SK-MEL-5 (cell line): ENCODE measurements at places on chromosomes 7 and 10. TPM values are rescaled to one million over a fixed set of nuclear protein-coding genes. Genes with fewer than 3 reads are reported as not detected.

VWA2 gene
- total RNA-seq = not detected in 2 replicates

AKR1C4 gene
- not detected in 2 replicates for total RNA-seq

FAS gene
- 3.4 and 7.3 TPM in 2 replicates for total RNA-seq

MRLN gene
- total RNA-seq = not detected in 2 replicates

EIF3B gene
- total RNA-seq = 386 and 411 TPM in 2 replicates

CFAP46 gene
- total RNA-seq = 0.27 TPM in 1 of 2 replicates, not detected in the other

TRA2A gene
- 0.37 TPM in 1 of 2 replicates, not detected in the other for total RNA-seq

IDI2 gene
- 0.08 TPM in 1 of 2 replicates, not detected in the other for total RNA-seq

ABCB4 gene
- 10.1 and 10.7 TPM in 2 replicates for total RNA-seq

TTYH3 gene
- 156 and 169 TPM in 2 replicates for total RNA-seq

ITPRID1 gene
- not detected in 2 replicates for total RNA-seq

CCL24 gene
- total RNA-seq = not detected in 2 replicates

AKR1C8 gene
- not detected in 2 replicates for total RNA-seq

RNLS gene
- 47.5 and 50.9 TPM in 2 replicates for total RNA-seq

PRR15 gene
- not detected in 2 replicates for total RNA-seq

PTPRE gene
- 0.03 TPM in 1 of 2 replicates, not detected in the other for total RNA-seq

WDFY4 gene
- total RNA-seq = not detected in 2 replicates
